ENCODE measurements at places on chromosomes 7 and 10.

DNA sequence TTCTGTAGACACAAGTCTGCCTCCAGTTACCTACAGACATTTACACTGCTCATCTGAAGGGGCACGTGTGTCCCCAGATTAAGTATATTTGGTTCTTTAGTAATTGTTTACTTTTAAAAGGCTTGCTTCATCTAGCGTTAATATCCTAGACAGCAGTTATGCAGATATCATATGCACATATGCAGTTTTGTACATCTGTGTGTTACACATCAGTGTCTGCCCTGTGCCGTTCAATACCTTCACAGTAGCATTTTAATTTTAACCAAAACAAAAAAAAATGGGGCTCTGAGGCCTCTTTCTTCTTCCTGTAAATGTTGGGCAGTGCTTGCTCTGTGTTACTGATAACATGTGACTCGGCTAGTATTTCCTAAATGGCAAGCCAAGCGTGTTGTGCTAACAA, 331.4 kb upstream of the MGMT start:
- DNase-seq, result no peak

GRCh38 chr7:13551503-13551902, 438.0 kb downstream of the ETV1 start:
- DNase-seq, result peak; percentile 91

DNA sequence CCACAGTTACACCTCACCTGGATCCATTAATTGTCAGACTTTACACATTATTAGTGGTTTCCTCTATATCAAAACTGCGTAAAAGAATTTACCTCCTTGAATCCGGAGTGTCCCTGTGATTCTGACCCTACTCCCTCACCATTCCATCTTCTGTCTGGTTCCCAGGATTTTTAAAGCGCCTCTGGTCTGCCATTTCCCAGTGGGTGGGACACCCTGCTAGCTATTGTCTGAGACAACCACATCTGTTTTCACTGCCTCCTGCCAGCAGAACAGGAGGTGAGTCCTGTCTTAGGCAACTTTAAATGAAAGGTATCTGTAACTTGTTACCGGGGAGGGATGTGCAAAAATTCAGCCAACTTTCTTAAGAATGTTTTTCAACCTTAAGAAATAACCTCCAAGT, 2.3 kb downstream of the MACROH2A2 start:
- no peak for DNase-seq

DNA sequence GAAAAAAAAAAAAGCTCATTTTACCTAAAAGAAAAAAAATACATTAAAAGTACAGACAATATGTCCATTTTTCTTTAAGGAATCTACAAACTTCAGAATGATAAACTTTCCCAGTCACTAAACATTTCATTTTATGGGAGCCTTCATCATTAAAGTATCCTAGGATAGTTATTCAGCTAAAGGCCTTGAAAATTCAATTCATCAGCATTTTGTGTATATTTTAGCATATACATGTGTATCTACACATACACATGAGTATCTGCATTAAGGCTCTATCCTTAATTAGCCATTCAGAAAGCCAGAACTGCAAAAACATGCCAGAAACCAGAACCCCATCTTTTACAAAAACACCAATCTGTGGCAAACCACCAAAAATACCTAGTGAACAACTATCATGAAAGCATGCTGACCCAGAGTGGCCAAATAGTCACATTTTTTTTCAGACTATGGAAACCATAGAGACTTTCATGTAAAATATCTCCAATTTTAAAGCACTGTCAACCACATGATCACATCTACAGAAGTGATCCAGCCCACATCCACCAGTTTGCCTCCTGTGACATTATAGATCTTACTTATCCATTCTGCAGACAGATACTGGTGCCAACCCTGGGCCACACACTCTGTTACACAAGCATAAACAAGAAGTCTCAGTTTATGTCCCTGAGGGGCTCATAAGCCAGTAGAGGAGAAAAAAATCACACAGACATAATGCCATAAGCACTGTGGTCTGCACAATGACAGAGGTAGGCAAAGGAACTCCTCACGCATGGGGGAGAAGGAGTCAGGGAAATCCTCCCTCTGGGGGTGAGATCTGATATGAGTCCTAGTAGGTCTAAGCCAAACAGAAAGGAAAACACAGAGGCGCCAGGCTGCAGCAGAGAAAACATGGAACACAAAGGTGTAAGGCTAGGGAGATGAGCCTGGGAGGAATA, 79.2 kb downstream of the SRPK2 start:
- DNase-seq, result no peak
